ENCODE measurements at places on chromosomes 5 and 9. TPM values are rescaled to one million over a fixed set of nuclear protein-coding genes. Genes with fewer than 3 reads are reported as not detected.

DNA sequence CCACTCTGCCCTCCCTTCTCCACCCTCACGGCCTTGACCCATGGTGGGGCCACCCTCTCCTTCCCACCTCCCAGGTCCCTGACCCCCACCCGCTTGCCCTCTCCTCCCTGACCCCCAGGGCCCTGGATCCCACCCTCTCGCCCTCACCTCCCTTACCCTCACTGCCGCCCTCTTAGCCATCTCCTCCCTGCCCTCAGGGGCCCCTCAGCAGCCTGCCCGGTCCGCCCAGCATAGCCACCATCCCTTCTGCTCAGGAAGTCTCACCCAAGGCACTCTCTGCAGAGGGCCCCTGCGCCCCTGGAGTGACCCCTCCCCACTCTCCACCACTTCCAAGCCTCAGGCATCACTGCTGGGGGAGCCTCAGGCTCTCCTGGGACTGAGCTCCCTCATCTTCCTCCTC is 66.3 kb downstream of the MRPL36 start:
- DNase-seq: no peak

The FBN2 gene
- not detected for total RNA-seq

DNA sequence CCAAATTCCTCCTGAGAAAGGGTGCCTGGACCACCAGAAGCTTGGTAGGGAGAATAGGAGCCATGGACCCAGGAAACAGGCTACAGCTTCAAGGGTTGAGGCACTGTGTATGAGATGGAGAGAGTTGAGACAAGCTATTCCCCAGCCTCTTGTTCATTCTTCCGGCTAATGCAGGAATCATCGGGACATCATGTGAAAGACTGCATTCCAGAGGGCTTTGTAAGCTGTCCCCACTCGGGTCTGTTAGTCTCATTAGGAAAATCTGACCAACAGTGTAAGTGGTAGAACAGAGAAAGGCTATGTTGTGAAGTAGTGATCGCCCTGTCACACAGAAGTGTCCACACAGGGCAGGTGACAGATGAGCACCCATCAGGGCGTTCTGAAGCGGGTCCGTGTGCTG is 81.4 kb downstream of the GABBR2 start:
- DNase-seq: no peak

DNA sequence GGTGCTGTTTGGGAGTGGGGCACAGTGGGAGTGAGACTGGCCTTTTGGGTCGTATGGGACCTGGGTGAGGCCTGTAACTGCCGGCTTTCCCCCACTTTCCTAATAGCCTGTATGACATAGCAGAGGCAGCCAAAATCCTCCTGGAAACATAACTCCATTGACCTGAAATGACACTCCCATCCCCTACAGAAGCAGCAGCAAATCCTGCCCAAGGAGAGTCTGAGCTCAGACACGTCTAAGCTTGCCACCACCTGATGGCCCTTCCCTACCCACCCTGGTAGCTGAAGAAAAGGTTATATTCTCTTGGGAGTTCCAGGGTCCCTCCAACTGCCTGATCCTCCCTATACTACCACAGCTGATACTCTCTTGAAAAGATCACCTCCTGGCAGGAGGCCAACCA is 179.8 kb upstream of the ARRDC3 start:
- no peak for DNase-seq

GRCh38 chr9:38177680-38178079 is 108.7 kb upstream of the SHB start:
- DNase-seq: no peak

The IRX2 gene
- total RNA-seq: not detected

- no peak for DNase-seq
These were observed 109.1 kb downstream of the SUSD1 start for GRCh38 chr9:112065806-112066606.

The ITK gene
- 263 TPM for total RNA-seq

DNA sequence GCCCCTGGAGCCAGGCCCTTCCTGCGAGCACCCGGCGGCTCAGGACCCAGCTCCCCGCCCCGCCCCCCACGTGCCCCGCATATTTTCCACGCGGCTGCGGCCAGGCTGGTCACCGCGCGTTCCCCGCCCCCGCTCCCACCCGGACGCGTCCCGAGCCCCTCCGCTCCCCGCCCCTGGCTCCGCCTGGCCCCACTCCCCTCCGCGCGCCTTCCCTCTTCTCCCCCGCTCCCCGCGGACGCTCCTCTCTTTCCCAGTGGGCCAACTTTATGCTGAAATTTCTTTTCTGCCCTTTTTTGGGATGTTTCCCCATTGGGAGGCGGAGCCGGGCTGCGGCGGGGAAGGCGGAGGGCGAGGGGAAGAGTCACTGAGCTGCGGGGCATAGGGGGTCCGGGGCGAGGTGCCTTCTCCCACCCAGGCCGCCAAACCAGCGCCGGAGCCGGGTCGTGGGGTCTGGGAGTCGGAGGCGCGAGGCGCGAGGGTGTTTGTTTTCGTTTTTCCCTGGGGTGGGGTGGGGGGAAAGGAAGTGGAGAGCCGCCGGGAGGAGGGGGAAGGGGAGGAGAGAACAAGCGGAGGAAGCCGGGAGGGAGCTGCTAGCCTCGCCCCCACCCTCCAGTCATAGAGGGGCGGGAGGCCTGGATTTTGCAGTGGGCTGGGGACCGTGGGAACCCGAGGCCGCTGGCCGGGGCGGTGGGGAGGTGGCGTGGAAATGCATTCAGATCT is 1.0 kb upstream of the TPM2 start:
- DNase-seq: peak; percentile 39

DNA sequence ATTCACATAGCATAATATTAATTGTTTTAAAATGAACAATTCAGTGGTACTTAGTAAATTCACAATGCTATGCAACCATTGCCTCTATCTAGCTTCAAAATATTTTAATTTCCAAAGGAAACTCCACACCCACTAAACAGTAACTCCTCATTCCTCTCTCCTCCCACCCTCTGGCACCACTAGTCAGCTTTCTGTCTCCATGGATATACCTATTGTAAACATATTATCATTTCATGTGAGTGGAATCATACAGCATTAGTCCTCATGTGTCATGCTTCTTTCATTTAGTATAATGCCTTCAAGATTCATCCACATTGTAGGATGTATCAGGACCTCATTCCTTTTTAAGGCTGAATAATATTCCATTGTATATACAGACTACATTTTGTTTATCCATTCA is 48.6 kb downstream of the PHF2 start:
- no peak for DNase-seq

GRCh38 chr5:63726496-63726895 is 235.7 kb downstream of the HTR1A start:
- DNase-seq: no peak

The GPR150 gene
- total RNA-seq: 0.83 TPM

The PCDHGA11 gene
- total RNA-seq: 0.05 TPM

GRCh38 chr5:121630402-121630801 is 221.3 kb upstream of the FTMT start:
- DNase-seq: no peak

- DNase-seq: no peak
These were observed 7.8 kb downstream of the PDE8B start for GRCh38 chr5:77218263-77218662.

GRCh38 chr5:98301547-98301946 is 471.9 kb upstream of the RGMB start:
- DNase-seq: no peak

GRCh38 chr5:119878712-119879111 is 249.4 kb downstream of the FAM170A start:
- DNase-seq: no peak

The SLC34A3 gene
- not detected for total RNA-seq

DNA sequence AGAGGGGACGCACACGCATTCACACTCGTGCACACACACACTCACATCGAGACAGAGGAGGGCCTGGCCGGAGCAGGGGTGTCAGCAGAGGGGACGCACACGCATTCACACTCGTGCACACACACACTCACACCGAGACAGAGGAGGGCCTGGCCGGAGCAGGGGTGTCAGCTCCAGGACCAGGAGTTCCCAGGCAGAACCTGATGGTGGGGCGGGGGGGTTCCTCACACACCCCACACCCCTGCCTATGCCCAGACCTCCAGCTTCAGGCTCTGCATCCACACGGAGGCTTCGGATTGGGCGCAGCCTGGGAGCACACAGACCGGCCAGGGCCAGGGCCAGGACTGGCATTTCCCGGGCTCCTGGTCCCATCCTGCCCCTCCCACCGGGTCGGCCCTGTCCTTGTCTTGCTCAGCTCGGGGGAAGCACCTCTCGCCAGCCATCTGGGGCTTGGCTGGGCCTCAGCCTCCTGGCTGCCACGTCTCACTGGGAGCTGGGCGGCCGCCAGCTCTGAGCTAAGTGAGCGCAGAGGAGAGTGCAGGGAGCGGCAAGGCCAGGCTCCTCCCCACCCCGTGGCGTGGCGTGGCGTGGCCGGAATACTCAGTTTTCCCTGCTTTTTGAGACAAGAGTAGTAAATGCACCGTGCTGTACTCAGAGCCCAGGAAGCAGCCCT is 31.3 kb downstream of the ADAMTS2 start:
- no peak for DNase-seq

DNA sequence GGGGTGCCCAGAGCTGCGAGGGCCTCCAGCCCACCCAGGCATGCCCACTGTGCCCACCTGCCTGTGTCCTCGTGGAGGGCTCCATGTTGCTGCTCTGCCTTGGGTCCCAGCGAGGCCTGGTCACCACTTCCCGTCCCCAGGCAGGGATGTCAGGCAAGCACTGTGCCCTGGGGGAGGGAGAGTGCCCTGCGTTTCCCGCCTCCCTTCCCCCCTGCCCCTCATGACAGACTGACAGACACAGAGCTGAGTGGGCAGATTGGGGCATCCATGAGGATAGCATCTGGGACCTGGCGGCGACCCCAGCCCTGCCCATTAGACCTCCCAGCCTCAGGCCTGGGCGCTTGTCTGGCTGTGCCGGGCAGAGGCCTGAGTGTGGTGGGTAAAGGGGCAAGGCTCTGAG is 56.9 kb downstream of the KCNT1 start:
- no peak for DNase-seq

The ECSCR gene
- total RNA-seq: not detected

GRCh38 chr5:151051931-151052608 is 28.8 kb downstream of the TNIP1 start:
- DNase-seq: no peak

DNA sequence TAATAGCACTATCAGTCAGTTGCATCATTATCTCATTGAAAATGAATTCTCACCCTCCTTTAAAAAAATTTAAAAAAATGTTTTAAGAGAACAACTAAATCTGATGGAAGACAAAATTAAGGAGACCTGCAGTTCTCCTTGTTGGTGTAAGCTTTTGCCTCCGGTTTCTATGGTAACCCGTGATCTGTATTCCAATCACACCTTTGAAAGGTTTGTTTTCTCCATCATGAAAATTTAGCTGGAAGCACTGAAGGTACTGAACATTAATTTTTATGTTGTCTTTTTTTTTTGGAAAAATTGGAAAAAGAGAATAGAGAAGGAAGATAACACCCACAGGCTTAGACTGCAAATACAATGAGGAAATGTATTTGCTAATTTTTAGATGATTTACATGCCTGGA is 2.5 kb upstream of the BASP1 start:
- no peak for DNase-seq

DNA sequence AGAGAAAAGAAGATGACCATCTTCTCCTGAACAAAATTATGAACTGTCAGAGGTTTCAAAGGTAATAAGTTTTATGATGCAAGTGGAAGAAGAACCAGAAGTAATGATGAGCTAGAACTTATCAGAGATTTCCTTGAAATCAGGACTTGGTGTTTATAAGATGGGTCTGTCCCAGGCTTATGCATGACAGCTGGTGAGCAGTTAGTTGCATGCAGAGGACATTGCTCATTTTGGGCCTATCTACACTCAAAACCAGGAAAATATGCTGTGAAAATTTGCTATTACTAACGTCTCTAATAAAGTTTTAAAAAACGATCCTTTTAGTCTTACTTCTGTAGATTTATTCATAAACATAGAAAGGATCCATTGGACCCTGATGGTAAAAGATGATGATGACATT is 6.6 kb upstream of the STC2 start:
- no peak for DNase-seq

The CDK5RAP2 gene
- 124 TPM for total RNA-seq

- peak; percentile 28 for DNase-seq
These were observed 85.2 kb downstream of the ARSB start for GRCh38 chr5:78899922-78900362.

The EXOSC3 gene
- total RNA-seq: 86.0 TPM

The ADAMTS16 gene
- not detected for total RNA-seq
